Peyer's patch (tissue), 4 donors: ENCODE measurements at places on chromosomes 3 and 15.
A peak's percentile ranks its signal among the peaks of the same experiment; 100 is the strongest.

GRCh38 chr3:122101646-122102045 lies 46.5 kb downstream of the CD86 start:
- no peak for DNase-seq

DNA sequence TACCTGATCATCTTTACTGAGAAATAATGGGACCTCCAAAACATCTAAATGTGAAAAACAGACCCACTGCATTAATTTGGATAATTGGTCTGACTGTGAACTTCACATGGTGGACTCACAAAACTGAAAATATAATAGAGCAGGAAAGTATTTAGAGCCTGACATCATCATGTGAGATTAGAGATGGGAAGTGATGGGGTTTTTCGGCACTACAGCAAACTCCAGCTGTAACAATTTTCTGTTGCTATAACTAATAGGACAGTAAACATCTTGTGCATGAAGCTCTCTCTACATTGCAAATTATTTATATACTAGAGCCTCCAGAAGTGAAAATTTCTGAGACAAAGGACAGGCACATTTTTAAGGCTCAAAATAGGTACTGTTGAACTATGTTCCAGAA lies 32.2 kb downstream of the VEPH1 start:
- DNase-seq: no peak

GRCh38 chr15:69317392-69317841 lies 18.7 kb downstream of the PAQR5 start:
- no peak for DNase-seq

GRCh38 chr3:49668414-49668797 lies 5.7 kb upstream of the APEH start:
- no peak for DNase-seq

GRCh38 chr3:155248531-155249187 lies 44.8 kb downstream of the STRIT1 start:
- DNase-seq: no peak

- no peak for DNase-seq
These were observed 85.5 kb upstream of the CDV3 start for GRCh38 chr3:133487920-133488540.

DNA sequence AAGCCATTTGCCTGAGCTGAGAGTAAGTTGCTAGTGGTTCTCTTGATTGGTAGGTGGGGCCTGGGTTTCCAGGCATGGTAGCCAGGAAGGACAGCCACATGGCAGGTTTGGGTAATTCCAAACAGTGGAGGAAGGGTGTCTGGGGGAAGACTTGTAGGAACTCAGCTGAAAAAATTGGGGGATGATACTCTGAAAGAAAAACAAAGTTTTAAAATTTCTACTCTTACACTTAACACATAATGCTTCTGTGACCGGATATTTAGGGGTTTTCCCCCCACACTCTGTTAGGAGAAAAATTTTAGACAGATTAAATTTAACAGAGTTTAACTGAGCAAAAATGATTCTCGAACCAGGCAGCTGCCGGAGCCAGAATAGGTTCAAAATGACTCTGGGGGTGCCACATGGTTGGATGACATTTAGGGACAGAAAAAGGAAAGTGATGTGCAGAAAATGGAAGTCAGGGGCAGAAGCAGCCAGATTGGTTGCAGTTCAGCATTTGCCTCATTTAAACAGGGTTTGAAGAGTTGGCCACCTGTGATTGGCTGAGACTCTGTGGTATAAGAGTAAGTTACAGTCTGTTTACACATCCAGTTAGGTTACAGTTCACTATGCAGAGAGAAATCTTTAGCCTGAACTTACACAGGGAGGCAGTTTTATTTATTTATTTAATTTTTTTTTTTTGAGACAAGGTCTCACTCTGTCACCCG lies 8.1 kb downstream of the B2M start:
- peak; percentile 56 for DNase-seq

GRCh38 chr3:4776399-4776979 lies 202.7 kb upstream of the BHLHE40 start:
- no peak for DNase-seq

- DNase-seq: peak; percentile 58
These were observed 19.1 kb downstream of the SLC12A6 start for GRCh38 chr15:34318277-34319079.

- DNase-seq: no peak
These were observed 204.3 kb downstream of the SUCLG2 start for GRCh38 chr3:67450153-67450552.

DNA sequence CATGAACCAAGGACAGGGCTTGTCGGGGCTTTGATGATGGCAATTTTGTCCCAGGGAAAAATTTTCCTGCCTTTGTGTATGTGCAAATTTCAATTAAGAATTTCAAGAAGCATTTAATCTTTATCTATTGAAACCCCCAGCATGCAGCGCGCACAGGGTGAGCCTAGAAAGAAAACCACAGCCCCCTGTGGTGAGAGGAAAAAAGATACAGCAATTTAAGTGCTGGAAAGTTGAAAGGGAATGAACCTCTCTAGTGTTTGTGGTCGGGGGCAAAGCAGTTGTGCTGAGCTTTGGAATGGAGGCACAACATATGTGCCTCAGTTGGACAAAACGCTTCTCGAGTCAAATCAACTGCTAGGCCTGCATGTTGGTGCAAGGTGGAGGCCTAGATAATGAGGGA lies 111.8 kb upstream of the C15orf61 start:
- DNase-seq: no peak

DNA sequence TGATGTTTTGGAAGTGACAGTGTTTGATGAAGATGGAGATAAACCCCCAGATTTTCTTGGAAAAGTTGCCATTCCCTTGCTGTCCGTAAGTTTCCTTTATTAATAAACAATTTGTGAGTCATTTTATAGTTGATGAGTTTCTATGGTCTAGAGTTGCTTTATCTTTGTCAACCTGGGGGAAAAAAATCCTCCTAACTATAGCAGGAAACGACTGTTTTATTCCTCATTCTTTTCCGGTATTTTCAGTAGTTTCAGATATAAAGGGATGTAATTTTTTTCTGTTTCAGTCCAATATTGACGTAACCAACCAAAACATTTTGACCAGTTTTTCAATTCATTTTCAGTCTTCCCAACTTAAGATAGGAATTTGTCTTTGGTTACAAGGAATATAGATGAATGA lies 154.1 kb downstream of the MCTP2 start:
- no peak for DNase-seq

DNA sequence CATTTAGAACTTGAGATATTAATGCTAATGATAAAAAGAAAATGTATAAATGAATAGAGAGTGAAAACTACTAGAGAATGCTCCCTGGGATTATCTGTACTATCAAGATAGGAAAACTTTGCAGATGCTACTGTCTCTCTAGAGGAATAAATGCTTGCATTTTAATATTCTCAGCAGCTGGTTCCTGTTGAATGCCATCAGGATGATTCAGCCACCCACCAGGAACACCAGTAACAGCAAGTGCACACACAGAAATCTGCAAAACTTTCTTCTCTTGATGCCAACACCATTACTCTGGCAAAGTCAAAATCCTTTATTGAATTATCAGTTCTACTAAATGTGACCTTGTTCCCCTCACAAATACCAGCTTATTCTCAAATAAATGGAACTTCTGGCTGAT lies 148.4 kb downstream of the TIGIT start:
- DNase-seq: no peak

- no peak for DNase-seq
These were observed 310.1 kb downstream of the UACA start for GRCh38 chr15:70453238-70453637.

DNA sequence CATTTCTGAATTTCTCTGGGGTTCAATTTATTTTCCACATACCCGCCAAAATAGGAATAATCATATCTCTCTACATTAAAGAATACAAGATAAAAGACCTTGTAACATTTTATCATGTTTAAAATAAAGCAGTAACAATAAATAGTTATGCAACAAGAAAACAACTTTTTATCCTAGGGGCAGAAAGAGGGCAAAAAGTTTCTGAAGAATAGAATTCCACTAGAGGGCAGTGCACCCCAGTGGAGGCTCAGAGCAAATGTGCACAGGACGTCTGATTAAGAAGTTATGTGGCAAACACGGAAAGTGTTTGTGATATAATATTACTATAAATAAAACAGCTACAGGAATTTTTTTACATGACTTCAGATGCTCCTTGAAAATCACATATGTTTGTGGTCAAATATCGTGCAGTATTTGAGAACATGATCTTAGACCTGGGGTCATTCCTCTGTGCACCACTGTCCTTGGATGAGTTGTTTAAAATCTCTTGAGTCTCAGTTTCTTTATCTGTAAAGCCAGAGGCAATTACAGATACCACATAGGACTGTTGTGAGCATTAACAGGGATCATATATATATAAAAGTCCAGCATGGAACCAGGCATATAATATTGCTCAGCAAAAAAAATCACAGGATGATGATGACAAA lies 13.2 kb upstream of the PIK3R4 start:
- DNase-seq: peak; percentile 18

DNA sequence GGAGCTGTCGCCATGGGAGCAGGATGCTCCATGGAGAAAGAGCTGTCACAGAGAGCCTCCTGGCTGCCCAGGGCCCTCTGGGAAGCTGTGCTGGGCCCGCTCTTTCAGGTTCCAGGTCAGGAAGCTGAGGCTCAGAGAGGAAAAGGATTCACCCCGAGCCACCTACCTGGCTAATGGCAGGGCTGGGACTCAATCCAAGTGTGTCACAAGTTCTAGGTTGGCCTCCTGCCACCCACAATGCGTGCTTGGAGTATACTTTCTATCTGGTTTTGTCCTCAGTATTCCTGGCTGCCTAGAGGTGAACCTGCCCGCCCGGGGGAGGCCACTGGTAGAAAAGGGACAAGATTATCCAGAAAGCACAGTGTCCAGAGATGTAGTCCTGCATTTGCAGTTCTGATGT lies 23.6 kb downstream of the FAH start:
- DNase-seq: no peak

- DNase-seq: no peak
These were observed 232.7 kb downstream of the MECOM start for GRCh38 chr3:169430707-169431404.
